Dermis blood vessel endothelial cell (primary cell): ENCODE measurements at places on chromosomes 7 and 10.

- DNase-seq: no peak
These were observed 61.7 kb upstream of the LYZL1 start for GRCh38 chr10:29227201-29227600.

DNA sequence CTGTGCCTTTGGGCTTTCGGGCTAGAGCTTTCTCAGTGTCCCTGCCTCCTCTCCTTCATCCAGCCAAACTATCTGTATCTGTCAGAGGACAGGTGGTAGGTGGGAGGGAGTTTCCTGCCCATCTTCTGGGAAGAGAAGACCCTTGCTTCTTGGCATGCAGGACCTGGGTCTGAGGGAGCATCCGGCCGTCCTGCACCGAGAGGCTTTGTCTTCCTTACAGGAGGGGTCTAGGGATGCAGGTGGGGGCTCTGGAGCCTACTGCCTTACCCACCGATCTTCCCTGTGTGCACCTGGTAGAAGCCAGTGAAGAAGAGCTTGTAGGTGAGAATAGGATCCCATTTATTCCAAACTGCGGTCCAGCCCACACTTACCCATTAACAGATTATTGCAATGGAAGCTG is 5.8 kb upstream of the KLF6 start:
- no peak for DNase-seq

DNA sequence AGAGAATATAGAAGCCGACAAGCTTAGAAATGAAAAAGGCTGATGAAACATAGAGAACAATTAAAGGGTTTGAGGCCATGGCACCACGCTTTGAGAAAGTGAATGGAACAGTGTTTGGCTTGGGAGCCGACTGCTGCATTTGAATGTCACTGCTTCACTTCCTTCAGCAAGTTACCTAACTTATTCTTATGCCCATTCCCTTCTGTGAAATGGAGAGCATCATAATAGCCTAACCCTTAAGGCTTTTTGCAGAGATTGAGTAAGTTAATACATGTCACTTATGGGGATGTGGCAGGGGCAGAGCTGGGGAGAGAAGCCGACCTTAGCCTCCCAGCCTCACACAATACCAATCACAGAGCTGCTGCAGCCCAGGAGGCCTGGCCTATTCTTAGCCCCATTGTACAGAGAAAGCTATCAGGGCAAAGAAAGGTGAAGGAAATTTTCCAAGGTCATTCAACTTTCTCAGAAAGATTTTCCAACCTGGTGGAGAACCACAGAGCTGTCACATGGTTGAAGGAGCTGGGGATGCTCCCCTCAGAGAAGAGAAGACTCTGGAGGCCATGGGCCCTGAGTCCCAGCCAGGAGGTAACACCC is 186.0 kb upstream of the GDF10 start:
- no peak for DNase-seq

DNA sequence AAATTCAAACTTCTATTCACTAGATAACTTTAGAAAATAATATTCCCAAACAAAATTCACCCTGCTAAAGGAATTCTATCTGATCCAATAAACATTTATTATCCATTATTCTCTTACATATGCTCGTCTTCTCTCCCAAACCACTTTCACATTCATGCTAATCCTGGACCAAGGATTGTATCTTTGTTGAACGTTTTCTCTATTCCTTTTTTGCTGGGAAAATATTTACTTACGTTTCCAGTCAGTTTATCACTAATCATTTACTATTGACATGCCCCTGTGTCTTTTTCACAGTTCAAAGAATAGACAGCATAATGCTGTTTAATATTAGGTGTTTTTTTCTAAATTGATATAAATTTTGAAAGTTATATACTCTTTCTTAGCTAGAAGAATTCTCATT is 3.2 kb downstream of the TEX47 start:
- no peak for DNase-seq

DNA sequence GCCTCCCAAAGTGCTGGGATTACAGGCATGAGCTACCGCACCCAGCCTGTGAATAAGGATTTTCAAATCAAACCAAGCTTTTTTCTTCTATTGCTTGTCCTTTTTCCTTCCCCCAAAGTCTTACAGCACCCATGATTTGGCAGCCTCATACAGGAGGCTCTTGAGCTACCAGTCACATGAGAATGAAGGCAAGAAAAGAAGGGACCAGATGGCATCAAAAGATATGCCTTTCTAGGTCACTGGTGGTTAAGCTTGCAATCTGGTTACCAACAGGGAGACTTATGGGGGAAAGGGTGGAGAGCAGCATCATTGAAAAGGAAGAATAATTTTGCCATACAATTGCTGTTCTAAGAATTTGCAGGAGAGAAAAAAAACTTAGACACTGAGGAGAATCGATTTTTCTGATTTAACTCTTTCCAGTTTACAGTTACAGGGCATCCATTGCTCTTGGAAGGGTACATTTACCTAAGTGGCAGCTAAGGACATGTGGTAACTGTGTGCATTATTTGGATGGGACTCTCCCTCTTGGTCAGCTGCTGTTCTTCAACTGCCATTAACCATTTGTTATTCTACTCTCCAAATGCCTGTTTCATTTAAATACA is 29.5 kb downstream of the SMNDC1 start:
- no peak for DNase-seq

DNA sequence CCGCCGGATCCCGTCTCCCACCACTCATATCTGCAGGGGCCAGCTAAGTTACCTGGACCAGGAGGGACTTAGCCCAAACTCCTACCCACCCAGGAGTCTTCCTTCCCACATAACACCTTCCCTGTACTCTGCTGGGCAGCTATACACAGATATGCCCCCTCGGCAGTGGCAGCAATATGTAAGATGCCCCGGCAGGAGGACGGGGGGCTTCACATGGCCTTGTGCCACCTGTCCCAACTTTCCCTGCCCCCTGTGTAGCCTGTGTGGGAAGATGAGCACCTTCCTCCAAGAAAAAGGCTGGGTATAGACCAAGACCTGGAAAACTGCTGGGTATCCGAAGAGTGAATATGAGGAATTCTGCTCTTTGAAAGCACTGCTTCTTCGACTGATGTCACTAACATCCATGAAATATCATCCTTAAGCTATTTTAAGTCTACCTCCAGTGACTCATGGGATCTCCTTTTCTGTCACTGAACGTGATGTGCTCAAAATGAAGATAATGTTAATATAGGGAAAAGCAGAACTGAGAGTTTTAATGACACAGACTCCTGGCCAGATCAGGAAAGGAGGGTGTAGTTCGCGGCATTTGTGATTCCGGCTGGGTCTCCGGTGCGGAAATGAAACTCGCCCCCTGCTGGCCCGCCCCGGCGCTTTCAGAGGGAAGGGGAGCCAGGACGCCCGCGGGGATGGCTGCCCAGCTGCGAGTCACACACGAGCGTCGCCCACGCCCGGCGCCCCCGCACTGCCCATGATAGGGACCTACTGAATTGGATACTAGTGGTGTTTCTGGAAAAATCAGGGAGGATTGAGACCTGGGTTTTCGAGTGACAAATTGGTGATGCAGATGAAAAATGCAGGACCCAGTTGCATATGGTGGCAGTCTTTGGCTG is 256.9 kb upstream of the NFE2L3 start:
- DNase-seq: peak; percentile 47

DNA sequence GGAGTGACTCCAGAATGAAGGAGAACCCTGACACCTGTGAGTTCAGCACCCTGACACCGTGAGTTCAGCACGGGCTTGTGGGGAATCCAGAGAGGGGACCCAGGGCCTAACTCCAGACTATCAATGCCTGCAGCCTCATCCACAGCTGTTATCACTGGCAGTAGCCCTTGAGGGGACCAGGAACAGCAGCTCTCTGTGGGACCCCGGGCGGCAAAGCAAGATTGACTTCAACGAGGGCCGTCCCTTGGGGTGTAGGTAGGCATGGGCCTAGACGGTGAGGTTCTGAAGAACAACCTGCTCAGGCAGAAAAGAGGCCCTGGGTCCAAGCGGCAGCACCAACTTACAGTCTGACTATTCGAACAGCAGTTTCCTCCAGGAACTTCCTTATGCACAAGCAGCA is 8.9 kb downstream of the GRID1 start:
- DNase-seq: no peak

GRCh38 chr7:47413526-47414341 is 168.2 kb downstream of the TNS3 start:
- DNase-seq: no peak

DNA sequence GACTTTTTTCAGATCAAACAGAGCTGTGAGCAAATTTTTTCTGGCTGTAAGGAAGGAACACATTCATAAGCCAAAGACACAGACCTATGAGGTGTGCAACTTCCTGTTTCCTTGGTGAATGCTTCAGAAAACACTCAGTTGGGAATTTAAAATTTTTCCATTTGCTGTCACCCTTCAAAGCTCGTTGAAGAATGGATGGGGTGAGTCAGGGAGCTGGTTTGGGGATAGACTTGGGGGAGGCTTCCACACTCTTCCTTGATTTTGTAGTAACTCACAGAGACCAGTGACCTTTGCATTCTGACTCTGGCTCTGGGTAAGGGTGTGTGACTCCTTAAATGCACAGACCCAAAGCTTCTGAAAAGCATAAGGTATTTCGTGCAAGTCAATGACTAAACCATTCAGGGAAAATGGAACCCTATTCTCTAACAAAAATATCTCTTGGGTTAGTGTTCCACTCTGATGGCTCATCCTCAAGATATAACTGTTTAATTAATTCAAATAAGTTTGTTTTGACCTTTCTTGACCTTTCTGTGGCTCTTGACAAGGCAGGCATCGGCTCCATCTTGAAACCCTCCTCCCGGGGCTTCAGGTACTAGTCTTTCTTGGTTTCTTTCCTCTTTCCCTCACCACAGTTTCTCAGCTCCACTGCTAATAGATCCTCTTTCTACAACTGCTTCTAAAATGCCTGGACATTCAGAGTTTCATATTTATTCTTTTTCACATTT is 227.8 kb upstream of the INHBA start:
- DNase-seq: no peak

DNA sequence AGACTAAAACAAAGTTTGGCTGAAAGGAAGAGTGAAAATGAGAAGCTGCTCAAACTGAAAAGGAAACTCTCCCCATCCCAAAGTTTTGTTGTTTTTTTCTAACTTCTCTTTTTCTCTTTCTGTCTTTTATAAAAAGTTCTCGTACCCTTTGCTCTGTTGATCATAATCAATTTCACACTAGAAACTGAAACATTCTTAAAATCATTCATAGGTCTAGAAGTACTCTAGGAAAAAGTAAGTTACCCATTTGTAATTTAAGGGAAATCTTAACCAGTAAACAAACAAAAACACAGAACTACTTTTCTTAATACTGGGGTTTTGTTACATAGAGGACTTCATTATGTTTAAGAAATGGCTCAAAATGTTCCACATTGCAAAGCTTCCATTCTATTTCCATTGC is 339.8 kb downstream of the SEMA3D start:
- DNase-seq: no peak

DNA sequence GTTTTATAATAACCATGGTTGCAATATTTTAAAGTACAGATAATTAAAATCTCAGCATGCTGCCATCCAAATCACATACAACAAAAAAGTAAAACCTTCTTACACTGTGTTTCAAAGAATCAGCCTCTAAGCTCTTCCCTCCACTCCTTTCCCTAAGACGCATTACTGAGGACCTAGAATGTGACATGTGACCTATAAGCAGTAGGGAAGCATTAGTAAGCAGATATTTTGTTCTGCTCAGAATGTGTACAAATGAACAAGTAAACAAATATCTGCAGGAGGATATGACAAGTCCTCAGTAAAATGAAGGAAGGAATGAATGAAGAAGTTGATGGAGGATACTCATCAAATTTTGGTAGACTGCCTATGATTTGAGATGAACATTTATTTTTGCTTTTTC is 49.1 kb downstream of the RAB11FIP2 start:
- no peak for DNase-seq
